ENCODE measurements at places on chromosomes 3 and 15.
A peak's percentile ranks its signal among the peaks of the same experiment; 100 is the strongest.

DNA sequence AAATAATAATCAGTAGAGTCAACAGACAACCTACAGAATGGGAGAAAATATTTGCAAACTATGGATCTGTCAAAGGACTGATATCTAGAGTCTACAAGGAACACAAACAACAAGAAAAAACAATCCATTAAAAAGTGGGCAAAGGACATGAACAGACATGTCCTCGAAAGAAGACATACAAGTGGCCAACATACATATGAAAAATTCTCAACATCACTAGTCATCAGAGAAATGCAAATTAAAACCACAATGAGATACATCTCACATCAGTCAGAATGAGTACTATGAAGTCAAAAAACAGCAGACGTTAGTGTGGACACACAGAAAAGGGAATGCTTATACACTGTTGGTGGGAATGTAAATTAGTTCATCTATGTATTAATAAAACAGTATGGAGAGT, 33.7 kb downstream of the SLC2A2 start:
- DNase-seq = no peak

- no peak for DNase-seq
These were observed 104.3 kb upstream of the MEIS2 start for GRCh38 chr15:37204692-37205091.

DNA sequence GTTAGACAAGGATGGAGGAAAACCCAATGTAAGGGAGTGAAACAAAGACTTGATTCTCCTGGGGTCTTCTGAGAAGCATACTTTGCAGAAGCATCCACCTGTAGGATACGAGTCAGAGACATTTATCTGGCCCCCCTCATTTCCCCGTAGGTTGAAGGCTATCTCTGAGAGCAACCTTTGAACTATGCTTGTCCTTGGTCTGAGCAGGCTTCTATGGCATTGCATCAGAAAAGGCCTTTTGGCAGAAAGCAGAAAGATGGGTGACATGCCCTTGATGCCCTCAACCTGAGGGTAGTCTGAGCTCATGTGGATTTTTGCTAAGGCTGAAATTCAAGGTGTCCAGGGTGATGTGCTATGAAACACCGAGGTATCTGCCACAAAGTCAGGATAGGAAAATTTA, 131.6 kb upstream of the SGO1 start:
- DNase-seq = no peak

GRCh38 chr15:78023081-78023665, 54.3 kb downstream of the TBC1D2B start:
- no peak for DNase-seq

GRCh38 chr3:52278510-52279069, at the start of gene WDR82:
Gene WDR82, minus strand, starts transcription at chr3:52278649. Its CDS starts 288 bp downstream, at chr3:52278361.
- DNase-seq = peak; percentile 82

GRCh38 chr15:63453186-63453905, 51.0 kb upstream of the USP3 start:
- no peak for DNase-seq

- peak; percentile 62 for DNase-seq
These were observed 482.6 kb upstream of the TPRG1 start for GRCh38 chr3:188689101-188689574.

- no peak for DNase-seq
These were observed 219.3 kb downstream of the SLC9A9 start for GRCh38 chr3:143628971-143629370.

- DNase-seq = peak; percentile 76
These were observed 155.2 kb upstream of the UBE2E1 start for GRCh38 chr3:23650371-23651140.

- no peak for DNase-seq
These were observed 4.9 kb downstream of the ZBTB38 start for GRCh38 chr3:141373232-141373631.

- DNase-seq = no peak
These were observed 35.6 kb upstream of the TLE3 start for GRCh38 chr15:70133296-70133695.

DNA sequence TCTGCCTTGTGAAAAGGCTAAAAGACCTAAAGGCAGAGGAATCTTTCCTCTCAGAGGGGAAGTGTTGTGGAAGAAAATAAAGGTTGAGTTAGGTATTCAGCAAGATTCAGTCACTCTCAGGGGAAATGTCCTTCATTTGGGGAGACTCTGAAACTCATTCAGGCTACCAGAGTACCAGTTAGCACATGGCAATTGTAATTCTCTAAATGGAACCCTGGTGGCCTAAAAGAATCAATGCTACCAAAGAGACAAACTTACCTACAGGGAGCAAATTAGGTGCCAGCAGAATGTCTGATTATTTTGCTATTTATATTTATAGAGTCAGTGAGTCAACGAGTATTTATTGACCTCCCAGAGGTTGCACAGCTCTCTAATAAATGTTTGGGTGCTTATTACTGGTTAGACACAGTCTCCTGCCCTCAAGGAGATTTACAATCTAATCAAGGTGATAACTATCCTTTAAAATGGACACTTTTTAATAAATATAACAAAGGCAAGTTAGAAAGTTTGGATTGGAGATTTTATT, 33.9 kb upstream of the CDIN1 start:
- no peak for DNase-seq

DNA sequence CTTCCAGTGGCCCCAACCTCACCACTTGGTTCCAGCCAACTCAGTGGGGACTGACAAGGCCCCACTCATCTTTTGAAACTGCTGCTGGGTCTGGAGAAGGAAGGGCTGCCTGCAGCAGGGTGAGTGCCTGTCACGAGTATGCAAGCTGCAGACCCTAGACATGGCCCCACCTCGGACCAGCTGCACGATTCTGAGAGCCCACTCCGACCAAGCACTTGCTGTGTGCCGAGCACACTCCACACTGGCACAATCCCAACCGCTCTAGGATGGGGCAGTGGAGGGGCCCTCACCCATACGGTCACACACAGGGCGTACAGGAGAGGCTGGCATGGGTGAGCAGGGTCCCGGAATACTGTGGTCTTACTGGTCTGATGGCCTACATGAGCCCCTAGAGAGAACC, 8.0 kb upstream of the PLXND1 start:
- no peak for DNase-seq

DNA sequence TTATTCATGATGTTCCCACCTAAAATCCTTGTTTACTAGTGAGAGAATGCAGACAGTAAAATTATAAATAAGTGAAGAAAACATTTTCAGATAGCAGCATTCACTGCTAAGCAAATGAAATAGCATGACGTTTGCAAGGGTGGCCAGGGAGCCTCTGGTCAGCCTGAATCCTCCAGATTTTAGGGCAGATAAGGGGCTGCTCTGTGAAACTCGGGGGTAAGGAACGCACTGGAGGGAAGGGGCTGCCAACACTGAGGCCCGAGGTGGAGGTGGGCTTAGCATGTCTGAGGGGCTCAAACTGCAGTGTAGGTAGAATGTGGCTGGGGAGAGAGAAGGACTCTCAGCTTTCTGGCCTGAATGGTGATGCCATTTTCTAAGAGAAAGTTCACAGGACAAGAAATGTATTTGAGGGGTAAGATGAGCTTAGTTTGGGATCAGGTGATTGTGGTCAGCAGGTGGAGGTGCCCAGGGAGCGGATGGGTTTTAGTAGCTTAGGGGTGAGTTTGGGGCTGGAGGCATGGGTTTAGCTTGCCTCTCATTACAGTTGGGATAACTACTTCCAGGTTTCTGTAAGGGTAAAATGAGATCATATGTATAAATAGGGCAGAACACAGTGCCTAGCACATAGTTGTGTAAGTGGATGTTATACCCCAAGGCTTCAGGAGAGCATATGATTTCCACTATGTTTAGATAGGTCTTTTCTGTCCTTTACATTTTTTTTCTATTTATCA, 20.5 kb downstream of the GPR171 start:
- no peak for DNase-seq

GRCh38 chr3:31439890-31440750, 92.6 kb upstream of the STT3B start:
- DNase-seq = peak; percentile 46

GRCh38 chr3:141294301-141294700, 62.7 kb downstream of the PXYLP1 start:
- DNase-seq = no peak

DNA sequence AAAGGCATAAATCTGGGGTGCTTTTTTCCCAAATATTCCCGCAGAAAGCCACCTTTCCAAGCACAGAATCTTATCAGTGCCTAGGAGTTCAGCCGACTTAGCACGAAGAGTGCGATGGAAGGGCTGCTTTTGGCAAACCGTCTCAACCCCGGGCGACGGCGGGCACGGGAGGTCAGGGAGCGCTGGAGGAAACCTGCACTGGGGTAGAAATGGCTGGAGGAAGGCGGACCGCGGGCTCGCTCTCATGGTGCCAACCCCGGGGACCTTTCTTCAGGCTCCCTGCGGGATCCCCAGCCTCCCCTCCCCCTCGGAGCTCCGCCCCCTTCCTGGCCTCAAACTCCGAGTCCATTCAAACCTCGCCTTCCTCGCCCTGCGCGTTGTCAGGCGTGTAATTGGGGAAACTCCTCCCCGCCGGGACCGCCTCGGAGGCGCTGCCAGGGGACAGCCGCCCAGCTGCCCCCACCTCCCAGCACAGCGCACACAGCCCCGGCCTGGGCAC, at the start of gene GABRG3:
Gene GABRG3, plus strand, starts transcription at position 470 of the 499 bp plus-strand sequence.
- no peak for DNase-seq

- no peak for DNase-seq
These were observed 743.3 kb upstream of the BCHE start for GRCh38 chr3:166580561-166580960.

DNA sequence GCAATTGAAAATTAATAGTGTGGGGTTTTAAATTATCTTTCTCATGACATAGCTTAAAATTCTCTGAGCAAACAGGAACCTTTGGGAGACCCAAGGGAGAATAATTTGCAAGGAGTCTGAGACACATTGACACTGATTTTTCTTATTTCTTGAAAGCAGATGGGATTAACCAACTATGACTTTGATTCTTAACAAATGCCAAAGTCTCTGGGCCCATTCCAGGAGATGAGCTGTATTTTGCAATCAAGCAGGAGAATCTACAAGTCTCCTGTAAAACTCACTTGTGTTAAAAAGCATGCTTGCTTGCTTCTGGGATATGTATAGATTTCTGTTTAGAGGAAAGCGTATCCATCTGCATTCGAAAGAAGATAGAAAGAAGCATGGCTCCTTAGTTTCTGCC, 71.3 kb upstream of the STT3B start:
- DNase-seq = no peak

- DNase-seq = no peak
These were observed 29.6 kb downstream of the SH3GL3 start for GRCh38 chr15:83476708-83477107.

- DNase-seq = peak; percentile 63
These were observed 62.7 kb upstream of the BLM start for GRCh38 chr15:90654233-90655136.

- DNase-seq = no peak
These were observed 841.3 kb downstream of the ROBO1 start for GRCh38 chr3:78926523-78926922.

DNA sequence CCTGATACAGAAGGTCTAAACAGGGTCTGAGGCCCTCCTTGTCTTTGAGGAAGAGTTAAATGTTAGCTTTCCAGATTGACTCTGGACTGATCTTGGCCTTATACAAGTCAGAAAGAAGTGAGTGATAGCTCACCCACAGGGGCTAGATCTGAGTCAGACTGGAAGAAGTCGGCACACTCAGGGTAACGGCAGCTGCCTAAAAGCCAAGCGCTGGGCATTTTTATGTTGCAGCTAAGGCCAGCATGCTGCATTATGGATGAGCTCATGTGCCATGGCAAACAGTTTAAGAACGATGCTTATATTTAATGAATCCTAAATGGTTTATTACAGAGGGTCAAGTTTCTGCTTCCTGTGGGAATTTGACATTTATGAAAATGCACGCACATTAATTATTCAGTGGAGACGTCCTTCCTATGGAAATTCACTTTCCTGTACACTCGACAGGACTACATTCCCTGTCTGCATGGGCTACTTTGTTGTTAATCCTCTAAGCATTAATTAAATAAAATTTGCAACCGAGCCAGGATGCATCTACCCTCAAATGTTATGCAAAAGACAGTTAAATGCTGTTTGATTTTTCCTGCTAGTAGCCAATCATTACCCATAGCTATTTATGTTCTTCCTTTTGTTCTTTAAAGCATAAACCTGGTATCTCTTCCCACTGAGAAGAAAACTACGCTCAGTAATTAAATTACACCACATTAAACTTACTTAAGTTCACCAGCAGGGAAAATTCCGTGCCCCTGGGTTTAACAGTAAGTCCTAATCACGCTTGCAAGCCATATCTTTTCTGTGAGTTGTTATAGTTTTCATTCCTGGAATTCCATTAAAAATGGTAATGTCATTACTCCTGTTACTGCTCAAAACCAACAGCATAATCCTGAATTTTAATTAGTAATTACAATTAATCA, 762.7 kb upstream of the CFAP20DC start:
- DNase-seq = no peak

DNA sequence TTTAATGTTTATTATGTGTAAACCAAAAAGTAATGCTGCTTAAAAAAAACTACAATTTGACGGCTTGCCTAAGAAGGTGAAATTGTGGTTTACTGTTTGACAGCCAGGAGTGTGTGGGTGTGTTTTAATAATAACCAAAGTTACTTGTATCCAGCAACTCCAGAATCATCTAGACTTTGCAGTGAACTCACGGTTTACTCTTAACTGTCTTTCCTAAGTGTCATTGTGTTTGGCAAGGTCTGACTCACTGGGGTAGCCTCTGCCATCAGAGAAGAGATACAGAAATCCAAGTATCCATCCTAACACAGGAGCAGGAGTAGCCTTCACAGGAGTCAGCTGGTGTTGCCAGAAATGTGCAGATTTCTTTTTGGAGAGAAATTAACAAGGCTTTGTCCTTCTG, 151.1 kb downstream of the CTNNB1 start:
- no peak for DNase-seq

- DNase-seq = peak; percentile 64
These were observed 440.9 kb downstream of the FOXP1 start for GRCh38 chr3:71142441-71143161.

Data from MV-4-11 (cell line).